Stimulated activated CD4-positive, alpha-beta T cell treated with anti-CD3 and anti-CD28 coated beads, Interleukin-15, amount 100 ng/mL, for 1 hour (primary cell): ENCODE measurements at places on chromosomes 4 and X.

DNA sequence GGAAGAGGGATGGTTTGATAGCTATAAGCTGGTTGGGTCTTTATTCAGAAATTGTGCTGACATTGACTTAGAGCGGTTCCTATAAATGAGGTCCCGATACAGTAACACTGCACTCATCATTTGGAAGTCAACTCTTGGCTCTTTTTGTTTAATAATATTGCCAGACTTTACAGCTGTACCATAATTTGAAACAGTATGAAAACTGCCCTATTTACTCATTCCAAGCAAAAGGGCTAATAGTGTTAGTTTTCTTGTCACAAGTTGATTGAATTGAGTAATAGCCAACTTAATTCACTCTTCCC is 128.4 kb upstream of the LIMCH1 start:
- DNase-seq: no peak

DNA sequence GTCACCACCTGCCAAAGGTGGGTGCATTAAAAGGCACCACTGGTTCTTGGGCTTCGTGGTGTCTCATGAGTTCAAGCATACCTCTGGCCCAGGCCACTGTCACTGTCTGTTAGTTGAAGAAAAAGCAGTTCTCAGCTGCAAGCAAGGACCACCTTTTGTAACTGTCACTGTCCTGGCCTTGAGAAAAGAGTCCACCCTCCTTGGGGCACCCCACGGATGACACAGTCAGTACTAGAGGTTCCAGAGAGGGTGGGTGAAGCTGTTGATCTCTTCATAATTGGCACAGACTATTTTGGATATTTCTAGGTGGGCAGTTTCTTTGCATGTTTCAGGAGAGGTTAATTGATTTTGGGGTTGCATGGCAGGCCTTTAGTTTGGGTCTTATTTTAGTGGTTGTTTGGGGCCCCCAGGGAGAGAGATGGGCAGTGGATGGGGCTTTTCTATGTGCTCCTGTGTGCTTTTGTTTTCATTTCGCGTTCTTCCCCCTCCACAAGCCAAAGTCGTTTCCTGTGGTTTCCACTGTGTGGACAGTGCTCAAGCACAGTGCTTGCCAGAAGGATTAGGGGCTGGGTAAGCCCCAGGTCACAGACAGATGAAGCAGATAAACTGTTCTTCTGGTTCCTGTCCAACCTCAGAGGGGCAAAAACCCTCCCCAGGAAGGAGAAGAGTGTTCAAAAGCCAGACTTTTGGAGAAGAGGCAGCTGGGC is 156.2 kb upstream of the PPP1R2C start:
- DNase-seq: no peak

GRCh38 chr4:55910140-55910539 is 38.6 kb upstream of the CEP135 start:
- DNase-seq: no peak

DNA sequence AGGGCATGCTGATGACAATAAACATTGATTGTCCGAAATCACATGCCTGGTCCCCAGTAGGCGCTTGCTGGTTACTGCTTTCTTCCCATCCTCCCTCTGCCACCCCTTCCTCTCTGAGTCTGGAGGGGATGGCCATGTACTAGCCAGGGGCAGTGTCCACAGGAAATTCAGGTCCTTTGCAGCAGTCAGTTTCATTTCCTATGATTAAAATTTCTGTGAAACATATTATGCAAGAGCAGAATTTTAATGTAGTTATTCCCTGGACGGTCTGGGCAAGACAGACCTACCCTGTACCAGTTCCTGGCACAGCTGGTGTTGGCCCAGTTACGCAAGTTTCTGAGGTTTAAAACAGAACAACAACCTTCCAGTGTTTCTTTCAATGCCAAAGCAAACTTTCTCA is 28.2 kb upstream of the TLR2 start:
- DNase-seq: no peak

- DNase-seq: no peak
Observed at GRCh38 chr4:154025110-154025509, 236.2 kb upstream of the SFRP2 start.

GRCh38 chr4:158782551-158783360 is 13.9 kb downstream of the FNIP2 start:
- DNase-seq: no peak

DNA sequence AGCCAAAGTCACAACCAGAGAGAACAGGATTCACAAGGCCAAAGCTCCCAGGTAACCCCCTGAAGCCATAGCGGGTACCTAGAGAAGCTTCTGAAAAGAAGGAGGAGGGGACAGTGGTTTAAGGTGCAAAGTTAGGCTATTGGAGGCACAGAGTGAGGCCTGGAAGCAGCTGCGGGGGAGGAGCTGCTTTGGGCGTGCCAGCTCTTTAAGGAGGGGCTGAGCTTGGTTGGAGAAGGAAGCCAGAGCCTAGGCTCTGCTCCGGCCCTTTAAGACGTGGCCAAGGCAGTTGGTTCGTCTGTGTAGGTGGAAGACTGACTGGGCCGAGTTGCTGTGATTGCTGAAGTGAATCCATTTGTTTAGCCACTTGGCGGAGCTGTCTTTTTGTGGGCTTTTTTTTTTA is 1.5 kb downstream of the KLF8 start:
- no peak for DNase-seq

DNA sequence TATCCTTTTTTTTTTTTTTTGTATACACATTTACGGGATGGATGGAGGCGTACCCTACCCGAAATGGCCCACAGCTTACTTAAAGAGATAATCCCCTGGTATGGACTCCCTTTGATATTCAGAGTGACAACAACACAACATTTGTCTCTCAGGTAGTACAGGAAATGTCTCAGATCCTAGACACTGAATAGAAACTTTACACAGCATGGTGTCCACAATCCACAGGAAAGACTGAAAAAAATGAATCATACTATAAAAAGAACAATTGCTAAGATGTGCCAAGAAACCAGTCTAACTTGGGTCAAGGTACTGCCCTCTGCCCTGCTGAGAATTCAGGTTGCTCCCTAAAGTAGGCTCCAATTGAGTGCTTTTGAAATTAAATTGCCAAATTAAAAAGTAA is 100.8 kb upstream of the LANCL3 start:
- DNase-seq: no peak
